Ovary (tissue), 10 donors: ENCODE measurements at places on chromosomes 2 and 18.

- no peak for DNase-seq
Measured at GRCh38 chr2:215900843-215901242, 112.5 kb downstream of the MREG start.

GRCh38 chr2:133829450-133830020 lies 261.3 kb upstream of the NCKAP5 start:
- no peak for DNase-seq

DNA sequence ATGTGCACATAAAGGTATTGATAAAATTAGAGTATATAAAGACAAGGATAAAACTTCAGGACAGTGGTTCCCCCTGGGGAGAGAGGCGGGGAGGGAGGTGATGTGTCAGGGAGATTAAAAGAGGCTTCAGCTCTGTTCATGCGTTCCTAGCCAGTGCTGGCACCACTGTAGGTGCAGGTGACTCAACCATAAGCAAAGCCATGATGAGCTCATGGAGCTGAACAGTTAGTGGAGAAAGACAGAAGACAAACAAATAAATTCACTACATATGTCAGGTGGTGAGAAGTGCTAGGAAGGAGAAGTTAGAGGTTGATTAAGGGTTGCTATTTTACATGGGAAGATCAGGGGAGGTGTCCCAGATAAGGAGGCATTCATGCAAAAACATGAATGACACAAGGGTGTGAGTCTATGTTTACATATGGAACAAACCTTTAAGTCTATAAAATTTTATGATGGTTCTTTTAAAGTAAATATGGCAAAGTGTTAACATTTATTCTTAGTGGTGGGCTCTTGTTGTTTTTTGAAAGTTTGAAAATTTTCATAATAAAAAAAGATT lies 136.0 kb downstream of the ANKRD44 start:
- DNase-seq, result no peak

GRCh38 chr18:70523035-70523791 lies 234.4 kb downstream of the SOCS6 start:
- no peak for DNase-seq

GRCh38 chr18:58272779-58273435 lies 228.9 kb downstream of the NEDD4L start:
- no peak for DNase-seq

DNA sequence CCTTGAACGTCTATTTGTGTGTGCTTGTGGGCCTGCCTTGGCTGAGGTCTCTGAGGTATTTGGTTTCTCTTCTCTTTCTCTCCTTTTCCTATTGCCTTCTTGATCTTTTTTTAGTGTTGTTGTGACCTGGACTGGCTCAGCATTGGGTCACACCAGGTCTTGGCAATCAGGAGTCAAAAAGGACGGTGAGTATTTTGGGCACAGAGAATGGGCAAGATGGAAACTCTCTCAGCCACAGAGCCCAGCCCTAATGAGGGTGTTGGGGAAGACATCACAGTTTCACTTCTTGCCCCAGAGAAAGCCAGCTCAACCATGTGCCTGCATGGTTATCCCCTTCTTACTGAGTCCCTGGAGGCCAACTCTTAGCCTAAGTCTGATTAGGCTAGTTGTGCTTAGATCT lies 13.7 kb upstream of the INO80C start:
- DNase-seq, result no peak

DNA sequence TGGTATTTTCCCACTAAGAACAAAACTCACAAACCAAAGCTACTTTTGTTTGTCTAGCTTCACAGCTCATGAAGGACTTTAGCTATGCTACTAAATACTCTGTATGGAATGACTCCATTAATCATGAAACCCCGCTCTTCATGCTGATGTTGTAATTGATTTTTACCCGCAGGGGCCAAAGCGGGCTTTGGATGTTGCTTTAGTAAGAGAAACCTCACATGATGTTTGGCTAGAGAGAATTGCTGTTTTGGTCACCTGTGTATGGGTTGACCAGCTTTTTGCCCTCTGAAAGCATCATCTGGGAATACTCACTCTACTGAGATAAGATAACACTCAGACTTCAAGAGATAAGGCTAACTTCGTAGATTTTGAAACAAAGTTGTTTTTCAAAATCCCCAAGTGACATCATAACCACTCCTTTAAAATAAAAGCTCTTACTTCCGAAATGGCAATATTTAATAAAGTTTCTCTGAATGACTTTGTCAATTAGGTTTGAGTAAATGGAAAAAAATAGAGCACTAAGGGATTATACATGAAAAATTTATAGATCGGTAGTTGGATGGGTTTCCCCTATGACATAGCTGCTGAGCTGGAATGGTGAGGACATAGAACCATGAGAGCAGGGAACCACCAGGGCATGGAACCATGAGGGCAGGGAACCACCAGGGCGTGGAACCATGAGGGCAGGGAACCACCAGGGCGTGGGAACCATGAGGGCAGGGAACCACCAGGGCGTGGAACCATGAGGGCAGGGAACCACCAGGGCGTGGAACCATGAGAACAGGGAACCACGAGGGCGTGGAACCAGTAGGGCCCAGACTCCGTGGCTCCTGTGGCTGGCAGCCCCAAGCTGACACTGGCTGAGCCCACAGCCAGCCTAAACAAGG lies 31.9 kb downstream of the ACKR3 start:
- DNase-seq, result no peak

DNA sequence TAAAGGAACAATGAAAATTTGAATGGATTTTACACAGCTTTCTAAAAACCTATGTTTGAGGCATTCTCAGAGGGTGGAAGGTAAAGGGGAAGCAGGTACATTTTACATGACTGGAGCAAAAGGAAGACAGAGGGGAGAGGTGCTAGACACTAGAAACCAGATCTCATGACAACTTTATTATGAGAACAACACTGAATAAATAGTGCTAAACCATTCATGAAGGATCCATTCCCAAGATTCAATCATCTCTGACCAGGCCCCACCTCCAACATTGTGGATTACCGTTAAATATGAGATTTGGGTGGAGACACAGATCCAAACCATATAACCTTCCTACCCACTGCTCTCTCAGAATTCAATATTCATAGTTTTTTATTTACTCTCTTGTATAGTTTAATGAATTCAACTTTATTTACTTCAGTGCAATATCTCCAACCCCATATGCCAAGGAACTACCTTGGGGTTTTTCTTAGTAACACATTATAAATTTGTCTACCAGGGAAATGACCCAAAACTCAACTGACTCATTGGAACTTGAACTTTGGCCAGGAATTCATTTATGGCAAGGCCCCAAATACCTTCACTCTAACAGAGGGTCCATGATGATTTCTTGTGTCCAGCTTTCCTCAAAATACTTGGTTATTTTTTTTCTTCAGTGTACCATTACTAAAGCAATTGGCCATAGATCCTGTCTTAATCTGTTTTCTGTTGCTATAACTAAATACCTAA lies 317.8 kb downstream of the GULP1 start:
- DNase-seq, result no peak

- DNase-seq, result no peak
Measured at GRCh38 chr18:41324020-41324791, 630.8 kb upstream of the PIK3C3 start.

DNA sequence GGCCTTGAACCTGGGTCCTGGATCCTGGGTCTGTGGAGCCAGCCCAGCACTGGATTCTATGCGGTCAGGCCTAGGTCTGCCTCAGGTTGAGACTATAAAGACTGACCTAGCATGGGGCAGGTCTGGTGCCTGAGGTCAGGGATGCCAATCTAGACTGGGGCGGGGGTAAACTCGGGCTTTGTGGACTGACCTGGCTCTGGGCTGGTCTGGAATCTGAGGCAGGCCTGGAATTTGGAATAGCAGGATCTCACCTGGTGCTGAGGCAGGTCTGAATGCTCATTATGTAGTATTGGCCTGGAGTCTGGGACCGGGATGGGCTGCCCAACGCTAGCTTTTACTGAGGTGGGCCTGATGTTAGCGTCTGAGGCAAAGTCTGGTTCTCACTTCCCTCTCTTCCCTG lies 256.0 kb downstream of the KIAA1328 start:
- DNase-seq, result no peak

GRCh38 chr2:177724398-177725287 lies 332.1 kb downstream of the AGPS start:
- peak; percentile 62 for DNase-seq

DNA sequence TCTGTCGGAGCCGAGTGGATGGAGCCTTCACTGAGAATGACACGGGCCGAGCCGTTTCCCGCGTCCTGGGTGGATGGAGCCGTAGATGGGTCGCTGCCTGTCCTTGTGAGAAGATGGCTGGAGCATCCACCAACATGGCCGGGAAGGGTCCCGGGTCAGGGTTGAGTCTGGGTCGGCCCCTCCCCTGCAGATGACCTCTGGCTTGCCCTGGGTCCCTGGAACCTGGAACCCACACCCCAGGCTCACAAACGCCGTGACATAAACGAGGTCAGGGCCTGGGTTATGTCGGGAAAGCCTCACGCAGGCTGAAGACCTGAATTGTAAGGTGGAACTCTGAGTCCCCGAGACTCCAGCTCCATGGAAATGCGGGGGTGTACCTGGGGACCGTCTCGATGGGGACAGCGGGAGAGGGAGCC lies 94.9 kb downstream of the NFATC1 start:
- no peak for DNase-seq

GRCh38 chr2:109724533-109725460 lies 69.3 kb upstream of the RGPD5 start:
- peak; percentile 6 for DNase-seq

GRCh38 chr2:186542002-186542401 lies 47.9 kb upstream of the ITGAV start:
- no peak for DNase-seq

DNA sequence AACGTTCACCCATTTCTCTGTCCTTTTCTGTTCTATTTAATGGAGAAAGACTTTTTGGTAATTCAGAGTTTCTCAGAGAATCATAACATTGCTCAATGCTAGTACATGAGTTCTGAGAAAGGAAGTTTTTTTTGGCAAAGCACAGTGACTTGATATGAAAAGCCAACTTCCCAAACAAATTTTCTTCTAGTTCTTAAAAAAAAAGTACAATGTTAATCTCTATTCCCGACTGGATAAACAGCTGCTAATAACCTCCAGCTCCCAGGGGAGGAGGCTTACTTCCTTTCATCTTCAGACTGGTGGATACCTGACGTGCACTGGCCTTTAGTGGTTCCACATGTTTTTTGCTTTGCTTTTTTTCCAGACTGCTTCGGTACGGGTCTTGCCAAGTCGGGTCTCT lies 284.6 kb upstream of the CCDC68 start:
- peak; percentile 65 for DNase-seq

DNA sequence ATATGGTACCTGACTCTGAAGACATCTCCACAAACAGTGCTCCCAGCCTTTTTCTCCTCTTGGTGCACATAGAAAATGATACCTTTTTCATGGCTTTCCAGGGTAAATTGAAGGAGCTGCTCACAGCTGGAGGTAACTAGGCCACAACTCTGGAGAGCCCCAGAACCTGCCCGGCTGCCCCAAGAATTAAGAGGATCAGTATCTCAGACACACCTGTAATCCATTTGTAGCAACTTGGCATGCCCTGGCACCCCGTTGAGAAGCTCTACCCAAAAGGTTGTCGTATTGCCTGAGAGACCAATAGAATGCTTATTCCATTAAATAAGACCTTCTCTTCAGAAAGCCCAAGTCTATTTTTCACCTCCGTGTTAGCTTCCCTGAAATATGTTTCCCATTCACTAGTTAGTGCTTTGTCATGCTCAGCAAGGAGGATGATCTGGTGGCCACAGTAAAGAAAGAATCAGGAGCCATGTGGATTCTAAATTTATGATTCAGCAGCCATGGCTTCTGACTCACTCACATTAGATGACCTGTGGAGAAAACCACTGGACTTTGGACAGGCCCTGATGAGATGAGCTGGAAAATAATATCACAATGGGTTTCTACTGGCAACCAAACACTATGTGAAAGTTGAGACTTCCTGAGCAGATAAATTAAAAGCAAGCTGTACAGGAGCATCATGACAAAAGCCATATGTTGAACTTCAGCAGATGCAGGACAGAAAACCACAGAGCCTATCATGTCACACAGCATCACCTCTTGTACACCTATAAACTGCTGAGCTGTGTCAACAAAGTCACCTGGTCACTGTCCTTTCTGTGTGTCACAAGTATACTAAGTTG lies 253.3 kb upstream of the OSR1 start:
- DNase-seq, result no peak

DNA sequence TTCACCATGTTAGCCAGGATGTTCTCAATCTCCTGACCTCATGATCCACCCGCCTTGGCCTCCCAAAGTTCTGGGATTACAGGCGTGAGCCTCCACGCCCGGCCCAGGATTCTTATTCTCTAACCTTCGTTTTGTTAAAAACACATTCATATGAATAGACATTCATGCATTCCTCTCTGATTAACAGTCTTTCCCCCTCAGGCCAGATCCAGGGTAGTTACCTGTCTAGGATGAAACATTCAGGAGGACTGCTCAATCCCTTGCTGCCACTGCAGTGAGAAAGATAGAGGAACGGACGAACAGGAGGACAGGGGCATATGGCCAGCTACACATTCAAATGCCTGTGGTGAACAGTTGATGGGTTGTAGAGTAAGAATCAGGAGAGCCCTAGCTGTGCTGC lies 39.6 kb upstream of the EPC2 start:
- DNase-seq, result no peak

DNA sequence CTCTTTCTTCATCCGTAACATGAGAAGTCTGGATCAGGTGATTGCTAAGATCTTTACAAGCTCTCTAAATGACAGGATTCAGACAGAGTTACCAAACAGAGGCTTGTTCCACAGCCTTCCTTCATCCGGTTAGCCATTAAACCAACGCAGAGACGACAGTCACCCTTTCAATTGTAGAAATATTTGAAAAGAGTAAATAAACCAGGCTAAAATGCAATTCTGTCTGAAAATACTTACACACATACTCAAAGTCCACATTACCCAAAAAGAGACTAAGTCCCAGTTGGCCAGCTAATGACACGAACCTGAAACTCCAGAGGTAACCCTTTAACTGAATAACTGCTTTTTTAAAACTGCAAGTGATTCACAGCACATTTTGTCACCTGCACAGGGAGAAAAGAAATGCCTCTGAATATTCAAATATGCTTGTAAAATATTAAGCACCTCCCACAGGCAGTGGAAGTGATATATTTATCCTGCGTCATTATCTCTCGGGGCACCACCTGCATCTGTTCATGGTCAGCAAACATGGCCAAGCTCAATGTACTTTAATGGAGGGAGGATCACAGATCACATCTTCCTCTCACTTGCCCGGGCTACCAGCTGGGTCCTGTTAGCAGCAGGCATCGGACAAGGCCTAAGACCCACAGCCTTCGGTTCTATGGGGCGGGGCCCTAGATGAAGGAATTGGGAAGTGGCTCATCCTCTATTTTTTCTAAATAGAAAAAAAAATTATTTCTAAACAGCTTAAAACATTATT lies 38.8 kb upstream of the DNER start:
- no peak for DNase-seq
